ENCODE measurements at places on chromosomes 2 and 18. TPM values are rescaled to one million over a fixed set of nuclear protein-coding genes. Genes with fewer than 3 reads are reported as not detected.
A peak's percentile ranks its signal among the peaks of the same experiment; 100 is the strongest.

- DNase-seq: peak; percentile 44
Observed at GRCh38 chr2:27798948-27799645, 27.6 kb downstream of the MRPL33 start.

GRCh38 chr2:12207491-12207890 lies 461.1 kb downstream of the LPIN1 start:
- DNase-seq: no peak

Gene GTF3C2
- 35.1 TPM for total RNA-seq

Gene VAPA
- 138 TPM for total RNA-seq

GRCh38 chr2:155308367-155309009 lies 610.0 kb downstream of the KCNJ3 start:
- DNase-seq: no peak

DNA sequence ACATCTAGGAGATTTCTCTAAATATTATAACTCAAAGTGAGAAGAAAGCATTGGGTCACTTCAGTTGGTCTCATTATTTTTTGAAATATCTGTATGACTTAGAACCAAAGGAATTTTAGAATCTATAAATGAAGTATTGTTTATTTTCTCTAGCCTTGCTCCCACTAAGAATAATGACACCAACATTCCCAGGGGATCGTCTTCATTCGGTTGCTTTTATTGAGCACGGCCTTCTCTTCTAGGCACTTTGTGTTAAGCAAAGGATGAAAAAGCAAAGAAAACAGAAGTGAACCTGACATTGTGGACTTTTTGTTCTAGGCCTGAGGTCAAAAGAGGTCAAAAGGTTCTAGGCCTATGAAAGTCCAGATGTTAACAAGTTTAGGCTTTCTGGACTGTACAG lies 231.9 kb downstream of the GALR1 start:
- DNase-seq: no peak

DNA sequence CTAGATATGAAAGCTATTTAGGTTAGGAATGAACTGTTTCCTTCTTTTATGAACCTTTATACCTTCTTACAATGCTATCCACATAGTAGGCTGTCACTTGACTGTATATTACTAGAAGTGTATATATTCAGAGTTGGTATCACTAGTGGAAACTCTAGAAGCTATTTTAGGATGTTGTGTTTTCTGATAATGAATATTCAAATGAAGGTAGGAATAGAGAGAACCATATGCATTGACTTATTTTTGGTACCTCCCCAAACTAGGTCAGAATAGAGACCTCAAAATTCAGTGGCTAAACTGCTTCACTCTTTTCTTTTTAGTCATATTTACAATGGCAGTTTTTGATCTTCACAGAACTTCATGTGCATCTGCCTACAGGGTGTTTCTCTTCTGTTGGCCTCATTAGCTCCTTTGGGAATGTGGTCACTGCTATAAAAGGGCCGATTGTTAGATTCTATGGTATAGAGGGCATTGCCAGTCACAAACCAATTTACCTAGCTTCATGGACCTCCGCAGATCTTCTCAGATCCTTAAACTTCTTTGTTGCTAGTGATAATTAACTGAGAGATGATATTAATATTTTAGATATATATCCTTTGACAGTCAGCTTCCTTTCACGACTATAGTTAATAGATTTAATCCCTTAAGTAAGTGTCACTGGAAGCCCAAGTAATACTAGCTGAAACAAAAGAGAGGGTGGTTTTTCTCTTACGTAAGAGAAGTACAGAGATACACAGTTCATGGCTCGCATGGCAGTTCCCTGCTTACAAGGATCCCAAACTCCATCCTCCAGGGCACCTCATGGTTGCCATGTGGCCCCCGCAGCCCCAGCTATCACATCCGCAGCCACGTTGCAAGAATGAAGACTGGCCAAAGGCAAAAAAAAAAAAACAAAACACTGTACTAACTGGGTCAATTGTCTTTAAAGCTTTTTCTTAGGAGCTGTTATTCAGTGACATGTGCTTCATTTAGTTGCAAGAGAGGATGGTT lies 61.0 kb downstream of the TSPYL6 start:
- no peak for DNase-seq

GRCh38 chr2:148593421-148593820 lies 51.1 kb upstream of the EPC2 start:
- DNase-seq: no peak

GRCh38 chr2:41432459-41432858 lies 615.4 kb upstream of the PKDCC start:
- no peak for DNase-seq

Gene MYL12B
- total RNA-seq: 74.8 TPM

- no peak for DNase-seq
Observed at GRCh38 chr2:127743477-127744026, 42.3 kb downstream of the SFT2D3 start.

DNA sequence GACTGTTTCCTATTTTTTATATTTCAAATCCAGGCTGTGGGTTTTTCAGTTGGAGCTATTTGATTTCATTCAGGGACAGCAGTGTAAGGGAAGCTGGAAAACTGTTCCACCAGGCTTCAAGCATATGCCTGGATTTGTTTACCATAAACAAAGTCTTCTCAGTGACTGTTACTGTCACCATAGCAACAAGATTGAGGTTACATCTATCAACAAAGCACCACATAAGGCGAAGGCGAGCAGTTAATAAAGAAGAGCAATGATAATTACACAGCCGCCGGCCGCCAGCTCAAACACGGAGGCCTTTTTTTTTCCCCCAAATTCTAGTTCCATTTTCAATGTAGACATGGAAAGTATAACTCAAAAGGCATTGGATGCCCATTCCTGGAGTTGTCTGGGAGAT lies 553.7 kb upstream of the SYT4 start:
- DNase-seq: no peak

- no peak for DNase-seq
Observed at GRCh38 chr2:100424277-100424875, 6.9 kb upstream of the CHST10 start.

GRCh38 chr2:24743924-24744323 lies 49.3 kb downstream of the PTRHD1 start:
- DNase-seq: no peak

Gene COL4A4
- 0.14 TPM for total RNA-seq

DNA sequence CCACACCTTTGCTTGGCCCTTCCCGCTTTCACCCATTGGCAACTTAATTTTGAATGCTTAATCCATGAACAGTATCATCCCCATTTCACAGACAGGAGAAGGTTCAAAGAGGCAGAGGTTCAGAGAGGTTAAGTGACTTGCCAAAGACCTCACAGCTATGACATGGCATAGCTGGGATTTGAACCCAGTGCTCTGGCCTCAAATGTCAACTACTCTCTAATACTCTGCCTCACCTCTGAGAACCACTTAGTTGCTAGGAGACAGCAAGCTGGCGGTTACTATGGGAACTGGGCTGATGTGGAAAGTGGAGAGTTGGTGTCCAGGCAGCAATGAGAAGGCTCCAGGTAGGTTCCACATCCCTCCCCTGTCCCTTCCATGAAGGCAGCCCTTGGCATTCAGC lies 15.8 kb upstream of the PRSS56 start:
- DNase-seq: no peak

Gene FN1
- 241 TPM for total RNA-seq

Gene ACMSD
- total RNA-seq: not detected

DNA sequence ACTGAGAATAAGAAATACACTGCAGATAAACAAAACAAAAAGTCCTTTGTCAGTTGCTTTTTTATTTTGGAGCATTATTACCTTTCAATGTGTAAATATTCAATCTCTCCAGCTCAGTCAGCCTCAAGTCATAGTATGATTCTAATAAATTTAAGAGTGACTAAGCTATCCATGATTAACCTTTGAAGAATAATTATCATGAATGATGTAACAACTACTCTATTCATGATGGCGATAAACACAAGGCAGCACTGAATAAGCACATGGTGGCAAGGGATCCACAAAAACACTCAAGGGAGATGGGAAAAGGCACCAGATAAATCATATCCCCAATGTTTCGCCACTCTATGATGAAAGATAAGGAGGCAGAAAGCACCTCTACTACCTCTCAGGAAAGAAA lies 67.0 kb downstream of the MAP4K3 start:
- DNase-seq: no peak

GRCh38 chr18:45596036-45596435 lies 19.2 kb upstream of the SLC14A2 start:
- DNase-seq: no peak

GRCh38 chr2:113370478-113371091 lies 66.9 kb upstream of the ZNG1B start:
- peak; percentile 77 for DNase-seq

GRCh38 chr18:32200766-32201165 lies 10.9 kb downstream of the MEP1B start:
- peak; percentile 4 for DNase-seq

- no peak for DNase-seq
Observed at GRCh38 chr2:70411483-70412125, 109.7 kb upstream of the FAM136A start.

Gene NAB1
- total RNA-seq: 50.7 TPM

GRCh38 chr18:8803063-8803795 lies 97.9 kb downstream of the MTCL1 start:
- DNase-seq: no peak

GRCh38 chr2:23605236-23605635 lies 220.3 kb downstream of the KLHL29 start:
- DNase-seq: no peak

DNA sequence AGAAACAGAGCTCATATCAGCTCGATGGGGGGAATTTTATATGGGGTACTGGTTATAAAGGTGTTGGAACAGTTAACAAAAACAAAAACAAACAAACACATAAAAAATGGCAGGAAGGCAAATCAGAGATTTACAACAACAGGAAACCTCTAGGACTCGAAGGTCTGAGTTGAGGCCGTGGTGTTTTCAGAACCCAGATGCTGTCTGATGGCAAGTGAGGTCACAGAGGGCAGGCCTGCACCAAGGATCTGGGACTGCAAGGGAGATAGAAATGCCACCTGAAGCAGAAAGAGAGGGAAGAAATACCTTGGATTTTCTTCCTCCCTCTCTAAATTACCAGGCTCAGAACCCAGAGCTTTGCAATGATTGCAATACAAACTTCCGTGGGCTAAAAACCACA lies 429.5 kb downstream of the ZNF521 start:
- DNase-seq: no peak

- no peak for DNase-seq
Observed at GRCh38 chr2:190855245-190855644, 25.4 kb upstream of the GLS start.

- DNase-seq: no peak
Observed at GRCh38 chr2:88658326-88658725, 31.1 kb upstream of the EIF2AK3 start.

Gene PMAIP1
- total RNA-seq: 1.1 TPM

DNA sequence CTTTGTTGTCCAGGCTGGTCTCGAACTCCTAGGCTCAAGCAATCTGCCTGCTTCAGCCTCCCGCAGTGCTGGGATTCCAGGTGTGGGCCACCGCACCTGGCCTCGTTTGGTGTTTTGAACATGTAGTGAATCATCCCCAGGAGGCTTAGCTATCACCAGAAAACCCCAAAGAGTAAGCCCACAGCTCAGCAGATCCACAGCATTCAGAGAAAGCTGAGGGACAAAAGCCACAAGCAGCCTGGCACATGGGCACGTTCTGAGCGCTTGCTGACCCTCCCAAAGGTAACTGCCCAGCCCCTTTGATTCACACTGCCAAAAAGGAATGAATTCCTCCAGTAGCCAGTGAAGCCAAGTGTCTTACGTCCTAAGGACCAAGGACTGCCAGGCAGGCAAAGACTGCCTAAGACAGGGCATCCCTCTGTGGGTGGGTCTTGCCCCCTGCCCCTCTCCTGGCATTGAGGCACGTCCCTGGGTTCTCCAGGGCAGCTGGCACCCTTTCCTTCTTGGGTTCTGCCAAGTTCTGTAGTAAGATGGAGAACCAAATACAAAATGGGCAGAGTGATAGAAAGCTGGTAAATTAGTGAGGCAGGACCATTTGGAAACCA lies 31.7 kb downstream of the MBP start:
- peak; percentile 15 for DNase-seq

DNA sequence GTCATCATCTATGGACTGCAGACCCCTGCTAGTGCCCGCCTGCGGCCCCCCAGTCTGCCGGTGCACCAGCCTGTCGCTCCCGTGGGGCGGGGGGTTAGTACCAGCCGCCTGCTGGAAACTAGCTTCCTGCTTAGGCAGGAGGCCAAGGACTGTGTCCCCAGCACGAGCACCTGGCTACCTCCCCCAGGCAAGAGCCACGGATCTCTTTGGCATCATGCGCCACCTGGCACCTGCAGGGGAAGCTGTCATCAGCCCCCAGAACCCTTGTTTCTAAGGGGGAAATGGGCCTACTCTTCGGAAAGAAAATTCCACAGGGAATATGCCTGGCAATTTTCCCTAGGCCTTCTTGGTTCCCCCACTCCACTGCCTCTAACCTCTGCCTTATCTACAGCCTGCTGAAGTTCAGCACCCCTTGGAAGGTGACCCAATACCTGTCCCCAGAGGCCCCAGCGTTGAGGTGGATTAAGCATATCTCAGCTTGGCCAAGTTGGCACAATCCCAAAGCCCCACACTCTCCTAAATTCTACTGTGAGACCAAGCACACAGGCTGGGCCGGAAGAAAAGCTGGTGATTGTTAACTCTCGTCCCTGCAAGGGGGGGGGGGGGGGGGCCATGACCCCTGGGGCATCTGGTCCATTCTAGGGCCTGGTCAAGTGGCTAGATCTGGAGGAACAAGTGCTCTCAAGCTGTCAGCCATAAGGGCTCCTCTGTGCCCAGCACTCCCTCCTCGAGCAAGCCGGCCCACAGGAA lies 62.0 kb upstream of the POMC start:
- no peak for DNase-seq

- DNase-seq: peak; percentile 39
Observed at GRCh38 chr2:61538920-61539520, 864 bp upstream of the XPO1 start.

GRCh38 chr2:134023854-134024253 lies 230.0 kb upstream of the MGAT5 start:
- DNase-seq: no peak

GRCh38 chr2:203238704-203239526 lies at the start of gene CYP20A1:
Gene CYP20A1, plus strand, starts transcription at chr2:203239018. Its CDS starts 45 bp downstream, at chr2:203239063.
- peak; percentile 97 for DNase-seq

Gene ERMN
- 0.80 TPM for total RNA-seq

DNA sequence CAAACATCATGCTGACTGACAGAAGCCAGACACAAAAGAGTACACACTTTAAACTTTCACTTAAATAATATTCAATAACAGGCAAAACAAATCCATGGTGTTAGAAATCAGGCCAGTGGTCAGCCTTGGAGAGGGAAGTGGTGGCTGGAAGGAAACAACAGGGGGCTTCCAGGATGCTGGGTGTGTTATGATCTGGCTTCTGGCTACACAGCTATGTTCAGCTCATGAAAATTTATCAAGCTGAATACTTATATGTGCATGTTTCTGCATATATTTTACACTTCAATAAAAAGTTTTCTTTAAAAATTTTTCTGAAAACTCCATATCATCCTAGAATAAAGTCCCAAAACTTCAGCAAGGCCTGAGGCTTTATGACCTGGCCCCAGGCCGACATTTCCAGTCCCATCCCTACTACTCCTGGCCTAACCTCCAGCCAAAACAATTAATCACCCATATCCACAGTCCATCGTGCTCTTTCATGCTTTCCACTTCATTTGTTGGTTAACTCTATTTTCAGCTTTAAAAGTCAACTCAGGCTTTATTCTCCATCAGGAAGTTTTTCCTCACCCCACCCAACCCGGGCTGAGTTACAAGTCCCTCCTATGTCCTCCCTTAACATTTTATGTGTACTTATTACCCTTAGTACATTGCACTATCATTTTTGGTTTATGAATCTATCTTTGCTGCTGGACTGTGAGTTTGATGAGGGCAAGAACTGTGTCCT lies 27.9 kb upstream of the SPTBN1 start:
- no peak for DNase-seq

Gene MOB4
- total RNA-seq: 26.4 TPM

- no peak for DNase-seq
Observed at GRCh38 chr2:124213977-124214587, 189.0 kb downstream of the CNTNAP5 start.

GRCh38 chr2:54274781-54275242 lies 18.8 kb upstream of the TSPYL6 start:
- peak; percentile 79 for DNase-seq

Data from cardiac muscle cell (in vitro differentiated cells and primary cell).